ENCODE measurements at places on chromosomes 4 and X. TPM values are rescaled to one million over a fixed set of nuclear protein-coding genes. Genes with fewer than 3 reads are reported as not detected.

- DNase-seq: no peak
Measured at GRCh38 chr4:187887906-187888305, 107.7 kb upstream of the ZFP42 start.

DNA sequence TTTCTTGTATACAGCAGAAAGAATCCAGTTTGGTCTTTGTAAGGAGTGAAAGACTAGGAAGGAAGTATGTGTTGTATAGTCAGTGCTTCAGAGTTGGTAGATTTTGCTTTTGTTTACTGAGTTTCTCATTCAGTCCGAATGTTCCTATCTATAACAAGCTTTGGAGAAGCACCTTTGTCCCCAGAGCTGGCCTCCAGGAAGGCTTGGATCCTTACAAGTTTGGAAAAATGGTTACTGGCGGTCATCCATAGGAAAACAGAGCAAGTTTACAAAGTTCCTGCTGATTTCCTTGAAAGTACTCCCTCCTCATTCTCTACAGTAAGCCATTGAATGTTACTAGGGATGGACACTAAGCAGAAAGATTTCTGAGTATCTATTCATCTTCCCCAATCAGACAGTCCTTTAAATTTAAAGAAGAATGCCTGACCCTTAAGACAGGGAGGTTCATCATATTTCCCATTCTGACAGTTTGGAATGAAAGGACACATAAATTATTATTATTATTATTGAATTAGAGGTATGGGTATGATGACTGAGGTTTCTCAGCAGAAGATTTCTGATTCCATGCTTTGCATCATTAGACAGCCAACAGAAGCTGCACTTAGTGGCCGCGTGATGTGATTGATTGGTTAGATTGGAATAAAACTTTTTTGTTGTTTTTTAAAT, 35.8 kb downstream of the FAT4 start:
- no peak for DNase-seq

Gene SPATA18
- total RNA-seq: 4.1 TPM

GRCh38 chr4:149121023-149121404, 678.8 kb upstream of the NR3C2 start:
- DNase-seq: no peak

Gene PALLD
- total RNA-seq: 83.7 TPM
